H1 (cell line): ENCODE measurements at places on chromosomes 7 and 10. TPM values are rescaled to one million over a fixed set of nuclear protein-coding genes. Genes with fewer than 3 reads are reported as not detected.
A peak's percentile ranks its signal among the peaks of the same experiment; 100 is the strongest.

DNA sequence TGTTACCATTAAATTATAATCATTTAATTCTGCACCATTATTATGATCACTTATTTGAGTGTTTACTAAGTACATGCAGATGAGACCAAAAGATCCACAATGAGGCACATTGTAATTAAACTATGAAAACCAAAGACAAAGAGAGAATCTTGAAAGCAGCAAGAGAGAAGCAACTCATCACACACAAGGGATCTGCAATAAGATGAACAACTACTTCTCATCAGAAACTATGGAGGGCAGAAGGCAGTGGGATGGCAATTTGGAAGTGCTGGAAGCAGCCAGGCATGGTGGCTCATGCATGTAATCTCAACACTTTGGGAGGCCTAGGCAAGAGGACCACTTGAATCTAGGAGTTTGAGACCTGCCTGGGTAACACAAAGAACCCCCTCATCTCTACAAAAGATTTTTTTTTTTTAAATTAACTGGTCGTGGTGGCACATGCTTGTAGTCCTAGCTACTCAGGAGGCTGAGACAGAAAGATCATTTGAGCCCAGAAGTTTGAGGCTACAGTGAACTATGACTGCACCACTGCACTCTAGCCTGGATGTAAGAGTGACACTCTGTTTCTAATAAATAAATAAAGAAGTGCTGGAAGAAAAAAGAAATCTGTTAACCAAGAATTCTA is 47.7 kb downstream of the CDK6 start:
- no peaks in the 10 kb centered on the region for H3K27me3 ChIP-seq
- peaks cover 6% of the 10 kb centered on the region for H3K4me1 ChIP-seq
- no peak for DNase-seq
- no peaks in the 10 kb centered on the region for H3K36me3 ChIP-seq
- no peak overlapping the region for H3K27ac ChIP-seq
- H3K4me3 ChIP-seq = no peak overlapping the region

GRCh38 chr10:1420661-1421362 is 316.5 kb downstream of the ADARB2 start:
- no peaks in the 10 kb centered on the region for H3K27me3 ChIP-seq
- no peaks in the 10 kb centered on the region for H3K36me3 ChIP-seq
- peak; percentile 93 for DNase-seq
- peak overlapping the region; percentile 56 for H3K4me3 ChIP-seq

DNA sequence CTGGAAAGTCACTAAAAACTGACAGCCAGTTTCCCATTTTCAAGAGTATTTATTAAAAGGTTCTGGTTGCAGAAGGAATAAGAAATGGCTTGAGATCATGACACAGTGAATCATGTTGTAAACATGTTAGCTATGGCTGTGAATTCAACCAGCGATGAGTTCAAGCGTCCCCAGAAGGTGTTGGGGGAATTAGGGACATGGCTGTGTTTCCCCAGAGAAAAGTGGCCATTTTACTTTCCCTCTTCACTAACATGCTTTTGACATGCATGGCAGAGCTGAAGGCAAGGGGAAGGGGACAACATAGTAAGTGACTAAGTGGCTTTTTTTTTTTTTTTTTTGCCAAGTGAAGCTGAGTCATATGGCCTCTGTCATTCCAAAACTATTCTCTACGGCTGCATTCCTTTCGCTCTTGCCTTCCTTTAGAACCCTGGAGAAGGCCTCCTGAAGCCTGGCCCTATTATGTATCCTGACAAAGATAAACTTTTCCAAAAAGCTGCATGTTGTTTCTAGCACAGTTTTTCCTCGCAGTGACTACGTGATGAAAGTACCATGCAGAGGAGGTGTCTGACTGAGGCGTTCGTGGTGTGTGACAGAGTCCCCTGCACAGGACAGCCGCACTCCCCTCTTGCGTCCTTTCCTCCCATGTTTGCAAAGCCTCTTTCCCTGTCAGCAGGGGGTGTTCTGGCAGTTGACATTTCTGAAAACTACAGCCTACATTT is 46.9 kb downstream of the EGFR start:
- no peaks in the 10 kb centered on the region for H3K36me3 ChIP-seq
- no peak overlapping the region for H3K27ac ChIP-seq
- H3K4me3 ChIP-seq = no peak overlapping the region
- peaks cover 3% of the 10 kb centered on the region for H3K4me1 ChIP-seq
- no peak for DNase-seq

GRCh38 chr7:119090851-119091250 is 866.3 kb downstream of the ANKRD7 start:
- no peak overlapping the region for H3K27ac ChIP-seq
- no peaks in the 10 kb centered on the region for H3K4me1 ChIP-seq
- no peak for DNase-seq

DNA sequence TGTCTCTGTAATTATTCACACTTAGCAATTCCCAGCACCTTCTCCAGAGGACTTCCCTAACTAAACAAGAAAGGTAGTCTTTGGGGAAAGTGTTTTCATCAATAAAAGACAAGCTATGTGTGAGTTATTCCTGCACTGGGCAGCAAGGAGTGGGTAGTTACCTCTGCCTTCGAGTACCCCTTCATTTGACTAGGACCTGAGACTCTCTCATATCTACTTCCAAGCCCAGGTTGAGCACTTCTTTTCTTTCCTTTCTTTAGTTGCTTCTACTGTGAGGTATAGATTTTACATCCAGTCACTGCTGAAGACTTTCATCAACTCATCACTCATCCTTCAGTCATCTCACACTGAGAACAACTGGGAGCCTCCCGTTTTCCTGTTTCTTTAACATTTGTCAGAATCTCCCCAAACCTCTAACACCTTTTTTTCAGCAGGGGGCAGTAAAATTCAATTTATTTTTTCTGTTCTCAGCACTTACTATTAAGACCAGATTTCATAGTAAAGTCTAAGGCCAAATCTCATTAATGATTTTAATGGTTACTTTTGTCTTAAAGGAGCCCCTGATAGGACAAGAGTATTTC is 80.1 kb upstream of the PRSS1 start:
- no peaks in the 10 kb centered on the region for H3K36me3 ChIP-seq
- H3K27me3 ChIP-seq = no peaks in the 10 kb centered on the region
- no peak for DNase-seq
- no peaks in the 10 kb centered on the region for H3K4me1 ChIP-seq
- no peak overlapping the region for H3K27ac ChIP-seq

Gene LRRC18
- total RNA-seq = not detected in 2 replicates

Gene NSUN6
- 12.9 and 14.4 TPM in 2 replicates for total RNA-seq

Gene ELN
- total RNA-seq = 5.6 and 5.9 TPM in 2 replicates

- H3K27me3 ChIP-seq = no peaks in the 10 kb centered on the region
- H3K4me3 ChIP-seq = no peak overlapping the region
- no peak overlapping the region for H3K27ac ChIP-seq
- no peak for DNase-seq
- no peaks in the 10 kb centered on the region for H3K36me3 ChIP-seq
Observed at GRCh38 chr7:39910108-39910869, 39.8 kb upstream of the CDK13 start.

GRCh38 chr10:22599636-22600228 is 114.6 kb downstream of the PIP4K2A start:
- no peaks in the 10 kb centered on the region; the same call in 1 of the 2 replicates for H3K36me3 ChIP-seq
- no peak overlapping the region for H3K4me3 ChIP-seq
- peaks cover 9% of the 10 kb centered on the region for H3K4me1 ChIP-seq
- DNase-seq = no peak
- H3K27ac ChIP-seq = no peak overlapping the region
- no peaks in the 10 kb centered on the region for H3K27me3 ChIP-seq

- no peak for DNase-seq
- no peak overlapping the region for H3K4me3 ChIP-seq
- H3K4me1 ChIP-seq = 0 out of 2 replicates have a peak, but pooled peaks cover 3% of the 10 kb centered on the region
- H3K27me3 ChIP-seq = peaks cover 9% of the 10 kb centered on the region; the same call in 1 of the 2 replicates
Observed at GRCh38 chr7:129437190-129437589, 3.0 kb downstream of the STRIP2 start.

DNA sequence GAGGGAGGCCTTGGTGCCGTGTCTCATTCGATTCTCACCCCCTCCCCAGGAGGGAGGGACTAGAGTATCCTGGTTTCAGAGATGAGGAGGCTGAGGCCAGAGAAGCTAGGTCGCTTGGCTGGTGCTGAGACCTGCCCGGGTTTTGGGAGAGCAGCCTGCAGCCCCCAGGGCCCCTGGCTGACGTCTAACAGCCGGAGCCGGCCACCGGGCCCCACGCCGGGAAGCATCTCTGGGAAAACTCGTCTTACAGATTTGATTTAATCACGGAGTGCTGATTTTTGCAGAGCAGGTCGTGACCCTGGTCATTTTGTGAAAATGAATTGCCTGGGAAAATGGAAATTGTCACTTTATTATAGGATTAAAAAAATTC is 97.5 kb downstream of the MICALL2 start:
- no peaks in the 10 kb centered on the region for H3K4me1 ChIP-seq
- H3K27me3 ChIP-seq = no peaks in the 10 kb centered on the region
- H3K27ac ChIP-seq = no peak overlapping the region

DNA sequence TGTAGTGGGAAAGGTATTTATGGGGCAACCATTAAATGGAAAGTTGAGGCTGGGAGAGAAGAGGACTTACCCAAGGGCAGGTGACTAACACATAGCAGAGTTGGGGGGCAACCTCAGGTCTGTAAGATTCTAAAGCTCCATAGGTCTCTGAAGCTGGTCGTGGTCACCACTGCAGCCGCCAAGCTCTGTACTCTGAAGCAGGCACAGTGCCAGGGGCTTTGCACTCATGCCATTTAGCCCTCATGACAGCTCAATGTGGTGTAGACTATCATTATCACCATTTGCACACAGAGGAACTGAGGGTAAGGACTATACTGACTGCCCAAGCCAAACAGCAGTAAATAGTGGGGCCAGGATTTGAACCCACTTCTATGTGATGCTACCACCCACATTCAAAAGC is 32.5 kb upstream of the TMEM273 start:
- no peak overlapping the region for H3K4me3 ChIP-seq
- no peaks in the 10 kb centered on the region for H3K4me1 ChIP-seq
- no peak for DNase-seq
- H3K27me3 ChIP-seq = no peaks in the 10 kb centered on the region

- no peak for DNase-seq
- H3K27ac ChIP-seq = no peak overlapping the region
- no peaks in the 10 kb centered on the region for H3K36me3 ChIP-seq
- no peaks in the 10 kb centered on the region for H3K27me3 ChIP-seq
- no peak overlapping the region for H3K4me3 ChIP-seq
Observed at GRCh38 chr10:132685101-132685891, 100.7 kb downstream of the NKX6-2 start.

Gene CELF2
- total RNA-seq = 22.7 and 22.9 TPM in 2 replicates

- H3K4me1 ChIP-seq = peaks cover 4% of the 10 kb centered on the region
- H3K27ac ChIP-seq = no peak overlapping the region
- H3K36me3 ChIP-seq = no peaks in the 10 kb centered on the region
Observed at GRCh38 chr10:4477664-4478063, 348.3 kb upstream of the AKR1E2 start.

DNA sequence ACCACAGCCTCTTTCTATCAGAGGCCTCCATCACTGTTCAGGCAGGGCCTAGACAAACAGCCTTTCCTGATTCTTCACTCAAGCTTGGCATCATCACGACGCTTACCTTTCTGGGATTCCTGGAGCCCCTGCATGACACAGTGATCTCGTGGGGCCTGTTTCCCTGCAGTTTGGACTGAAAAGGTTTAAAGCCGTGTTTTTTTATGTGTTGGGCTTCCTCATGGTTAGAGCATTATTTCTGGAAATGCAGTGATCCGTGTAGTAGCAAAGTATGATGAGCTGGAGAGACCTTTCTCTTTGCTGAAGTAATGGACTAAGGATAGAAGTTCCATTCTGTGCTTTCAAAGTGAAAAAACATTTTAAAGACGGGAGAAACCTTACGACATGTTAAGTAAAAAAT is 169.1 kb downstream of the BMPER start:
- no peaks in the 10 kb centered on the region; the same call in 1 of the 2 replicates for H3K4me1 ChIP-seq
- DNase-seq = no peak
- H3K36me3 ChIP-seq = no peaks in the 10 kb centered on the region
- no peaks in the 10 kb centered on the region for H3K27me3 ChIP-seq
- no peak overlapping the region for H3K27ac ChIP-seq

DNA sequence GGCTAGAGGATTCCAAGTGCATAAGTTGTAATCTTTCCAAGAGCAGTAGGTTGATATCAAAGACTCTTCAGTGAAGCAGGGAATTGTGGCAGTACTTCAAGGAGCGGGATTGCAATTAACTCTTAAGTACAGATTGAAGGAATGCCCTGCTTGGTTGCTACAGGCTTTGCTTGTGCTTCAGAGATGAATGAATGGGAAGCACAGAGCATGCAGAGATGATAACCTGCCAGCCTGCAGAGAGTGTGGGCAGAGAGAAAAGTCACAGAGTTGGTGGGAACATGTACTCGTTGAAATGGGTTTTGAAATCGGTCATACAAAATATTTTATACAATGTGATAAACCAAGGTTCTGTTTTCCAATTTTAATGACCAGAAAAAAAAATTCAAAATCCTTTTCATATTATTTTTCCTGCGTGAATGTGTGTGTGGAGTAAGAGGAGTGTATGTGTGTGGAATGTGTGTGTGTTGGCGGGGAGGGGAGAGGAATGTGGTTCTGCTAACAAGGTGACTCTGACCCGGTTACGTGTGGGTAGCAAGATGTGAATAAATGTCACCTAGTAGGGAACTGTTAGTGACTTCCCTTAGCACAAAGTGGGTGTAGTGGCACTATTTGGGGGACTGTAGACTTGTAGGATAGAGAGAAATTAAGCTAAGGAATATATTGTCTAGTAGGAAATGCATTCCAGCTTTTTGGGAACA is 697.8 kb downstream of the GATA3 start:
- no peaks in the 10 kb centered on the region for H3K27me3 ChIP-seq
- no peaks in the 10 kb centered on the region for H3K36me3 ChIP-seq
- no peaks in the 10 kb centered on the region for H3K4me1 ChIP-seq
- H3K27ac ChIP-seq = no peak overlapping the region
- no peak overlapping the region for H3K4me3 ChIP-seq
- no peak for DNase-seq

Gene OR9A2
- total RNA-seq = not detected in 2 replicates
